Muscle of back (tissue), 13 donors: ENCODE measurements at places on chromosomes 2 and 18. TPM values are rescaled to one million over a fixed set of nuclear protein-coding genes. Genes with fewer than 3 reads are reported as not detected.

DNA sequence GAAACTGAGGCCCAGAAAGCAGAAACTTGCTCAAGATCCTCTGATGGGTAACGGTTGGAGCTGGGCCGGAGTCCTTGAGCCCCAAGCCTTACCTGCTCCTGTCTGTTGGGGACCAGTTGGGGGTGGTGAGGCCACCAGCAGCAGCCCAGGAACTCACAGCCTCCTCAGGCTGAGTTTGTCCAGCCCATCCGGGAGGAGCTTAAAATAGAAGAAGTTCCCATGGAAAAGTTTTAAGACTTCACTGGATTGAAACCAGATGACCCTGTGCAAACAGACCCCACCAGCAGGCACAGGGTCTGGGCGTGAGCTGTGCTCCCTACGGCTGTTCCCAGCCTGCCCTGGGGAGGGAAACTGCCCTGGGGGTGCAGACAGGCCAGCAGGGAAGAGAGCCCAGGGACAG is 40.6 kb upstream of the FOSL2 start:
- peak; percentile 62 for DNase-seq

DNA sequence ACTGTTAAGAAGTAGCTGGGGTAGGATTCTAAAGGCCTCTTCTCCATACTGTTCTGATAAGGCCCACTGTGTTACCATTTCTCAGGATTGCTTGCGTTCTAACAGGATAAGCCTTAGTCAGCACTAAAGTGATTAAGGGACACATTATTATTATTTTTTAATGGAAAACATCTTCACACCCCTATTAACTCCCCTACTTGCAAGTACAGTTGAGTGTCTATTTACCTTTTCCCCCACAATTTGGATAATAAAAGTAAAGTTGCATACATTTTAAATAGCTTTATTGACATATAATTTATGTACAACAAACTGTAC is 9.0 kb downstream of the REL start:
- DNase-seq, result no peak

DNA sequence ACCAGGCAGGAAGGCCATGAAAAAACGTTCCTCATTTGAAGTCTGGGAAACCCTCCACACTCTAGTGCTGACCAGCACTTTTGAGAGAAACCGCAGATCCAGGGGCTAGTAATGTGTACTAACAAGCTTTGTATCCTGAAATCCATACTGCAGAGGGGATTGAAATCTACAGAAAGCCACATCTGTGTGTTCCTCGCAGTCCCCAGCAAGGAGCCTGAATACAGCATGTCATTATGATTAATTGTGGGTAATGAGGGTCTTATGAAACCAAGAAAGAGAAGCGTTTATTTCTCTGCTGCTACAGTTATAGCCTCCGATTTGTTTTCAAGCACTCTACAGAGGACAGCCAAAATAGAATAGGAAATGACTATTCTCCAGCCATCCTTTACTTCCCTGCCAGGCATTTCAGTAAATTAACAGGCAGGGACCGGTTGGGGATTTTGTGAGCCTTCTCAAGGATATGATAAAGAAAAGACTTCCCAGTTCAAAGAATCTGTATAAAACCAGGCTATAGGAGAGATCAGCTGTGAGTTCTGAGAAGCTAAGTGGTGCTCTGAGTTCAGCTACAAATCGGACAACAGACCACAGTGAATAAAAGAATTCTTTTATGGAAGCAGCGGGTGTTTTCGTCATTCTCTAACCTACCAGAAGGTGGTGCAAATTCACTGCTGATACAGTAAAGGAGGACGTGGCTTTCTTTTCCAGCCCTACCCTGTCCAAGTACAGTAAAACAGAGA is 133.4 kb downstream of the INSIG2 start:
- DNase-seq, result peak; percentile 93

- no peak for DNase-seq
These were observed 151.9 kb upstream of the RND3 start for GRCh38 chr2:150639383-150639782.

DNA sequence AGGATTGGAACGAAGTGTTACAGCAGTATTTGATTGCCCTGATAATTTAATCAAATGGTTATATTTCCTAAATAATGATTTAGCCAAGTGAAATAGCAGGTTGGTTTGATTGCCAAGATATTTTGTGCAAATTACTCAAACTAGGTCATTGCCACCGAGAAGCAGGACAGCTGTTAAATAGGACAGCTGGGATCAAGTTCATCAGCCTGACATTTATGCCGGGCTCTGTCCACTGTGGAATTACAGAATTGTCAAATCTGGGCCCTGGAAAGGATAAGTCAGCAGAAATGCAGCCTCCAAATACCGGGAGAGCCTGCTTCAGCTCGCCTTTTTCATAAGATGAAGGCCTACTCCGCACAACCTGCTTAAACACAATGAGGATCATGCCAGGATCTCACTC is 73.9 kb upstream of the RPL31 start:
- no peak for DNase-seq

GRCh38 chr2:69683170-69683971 is 39.8 kb upstream of the AAK1 start:
- DNase-seq, result peak; percentile 57

DNA sequence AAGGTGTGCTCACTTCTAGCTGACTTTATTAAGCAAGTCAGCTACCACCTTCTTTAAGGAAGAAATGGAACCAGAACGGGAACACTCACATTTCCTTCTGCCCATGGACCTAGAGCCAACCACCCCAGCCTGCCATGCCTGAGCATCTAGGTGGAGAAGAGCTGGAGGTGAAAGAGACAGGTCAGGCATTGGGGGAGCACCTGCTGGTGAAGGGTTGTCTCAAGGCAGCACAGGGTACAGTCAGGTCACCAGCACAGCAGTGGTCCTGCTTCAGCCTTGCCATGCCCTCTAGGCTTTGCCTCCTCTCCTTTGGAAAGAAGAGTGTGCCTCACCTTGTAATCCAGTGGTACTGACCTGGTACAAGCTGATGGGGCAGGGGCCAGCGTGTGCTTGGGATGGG is 107.9 kb downstream of the KCNF1 start:
- DNase-seq, result no peak

GRCh38 chr2:188367164-188367563 is 75.5 kb downstream of the GULP1 start:
- DNase-seq, result no peak

GRCh38 chr2:8641301-8641965 is 40.4 kb upstream of the ID2 start:
- DNase-seq, result no peak

- DNase-seq, result no peak
These were observed 451.1 kb upstream of the TRIB2 start for GRCh38 chr2:12265646-12266045.

DNA sequence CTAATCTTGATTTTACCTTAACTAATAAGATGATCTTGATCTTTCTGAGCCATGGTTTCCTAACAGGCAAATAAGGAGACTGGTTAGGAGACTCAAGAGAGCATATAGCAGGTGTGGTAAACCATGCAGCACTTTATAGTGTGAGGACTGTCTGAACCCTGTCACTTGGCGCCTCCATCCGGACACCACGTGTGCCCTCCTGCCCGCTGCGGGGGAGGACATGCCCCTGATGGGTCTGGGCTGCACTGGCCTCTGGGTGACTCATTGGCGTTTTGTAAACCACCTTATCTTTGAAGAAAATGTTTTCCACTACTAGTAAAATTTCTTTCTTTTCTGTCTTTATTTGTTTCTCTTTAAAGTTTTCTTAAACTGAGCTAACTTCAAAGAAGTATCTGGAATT is 131.1 kb downstream of the FMNL2 start:
- DNase-seq, result no peak

DNA sequence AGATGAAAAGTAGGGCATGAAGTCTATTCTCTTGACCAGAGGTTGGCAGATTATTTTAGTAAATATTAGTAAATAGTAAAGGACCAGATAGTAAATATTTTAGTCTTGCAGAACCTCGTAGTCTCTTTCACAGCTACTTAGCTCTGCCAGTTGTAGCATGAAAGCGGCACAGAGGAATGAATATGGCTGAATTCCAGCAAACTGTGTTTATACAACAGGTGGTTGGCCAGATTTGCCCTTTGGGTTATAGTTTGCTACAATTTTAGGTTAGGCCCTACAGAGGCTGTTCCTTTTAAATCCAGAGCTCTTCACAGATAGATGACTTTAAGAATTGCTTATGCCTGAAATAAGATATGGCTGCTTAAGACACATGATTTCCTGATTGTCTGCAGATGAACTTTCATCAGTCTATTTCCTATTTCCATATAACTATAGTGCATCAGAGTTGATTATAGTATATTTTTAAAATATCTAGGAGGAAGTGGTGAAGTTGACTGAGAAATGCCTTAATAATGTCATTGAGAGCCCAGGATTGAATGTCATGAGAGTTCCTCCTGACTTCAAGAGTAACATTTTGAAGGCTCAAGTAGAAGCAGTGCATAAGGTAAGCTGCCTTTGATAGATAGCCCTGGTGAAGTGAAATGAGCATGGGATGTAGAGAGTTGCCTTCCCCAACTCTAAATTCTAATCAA is 80.5 kb downstream of the TMEM185B start:
- DNase-seq, result no peak

- no peak for DNase-seq
These were observed 41.1 kb downstream of the UPP2 start for GRCh38 chr2:158142568-158143332.

GRCh38 chr18:80159713-80160636 is 50.9 kb downstream of the ADNP2 start:
- peak; percentile 51 for DNase-seq

DNA sequence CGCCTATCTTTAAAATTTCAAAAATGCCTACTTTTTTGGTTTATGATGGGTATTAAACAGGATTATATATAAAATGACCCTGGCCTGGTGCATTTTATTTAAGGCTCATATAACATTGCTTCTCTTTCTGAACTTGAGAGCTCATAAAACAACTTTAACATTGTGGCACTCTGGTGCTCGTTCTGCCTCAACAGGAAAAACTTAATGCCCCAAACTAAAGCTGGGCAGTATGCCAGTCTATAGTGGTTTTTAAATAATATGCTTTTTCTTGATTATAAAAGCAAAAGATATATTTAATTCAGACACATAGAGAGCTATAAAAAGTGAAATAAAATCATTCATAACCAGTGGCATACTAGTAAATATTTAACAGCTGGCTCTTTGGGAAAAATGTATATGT is 269.3 kb upstream of the GULP1 start:
- DNase-seq, result no peak

DNA sequence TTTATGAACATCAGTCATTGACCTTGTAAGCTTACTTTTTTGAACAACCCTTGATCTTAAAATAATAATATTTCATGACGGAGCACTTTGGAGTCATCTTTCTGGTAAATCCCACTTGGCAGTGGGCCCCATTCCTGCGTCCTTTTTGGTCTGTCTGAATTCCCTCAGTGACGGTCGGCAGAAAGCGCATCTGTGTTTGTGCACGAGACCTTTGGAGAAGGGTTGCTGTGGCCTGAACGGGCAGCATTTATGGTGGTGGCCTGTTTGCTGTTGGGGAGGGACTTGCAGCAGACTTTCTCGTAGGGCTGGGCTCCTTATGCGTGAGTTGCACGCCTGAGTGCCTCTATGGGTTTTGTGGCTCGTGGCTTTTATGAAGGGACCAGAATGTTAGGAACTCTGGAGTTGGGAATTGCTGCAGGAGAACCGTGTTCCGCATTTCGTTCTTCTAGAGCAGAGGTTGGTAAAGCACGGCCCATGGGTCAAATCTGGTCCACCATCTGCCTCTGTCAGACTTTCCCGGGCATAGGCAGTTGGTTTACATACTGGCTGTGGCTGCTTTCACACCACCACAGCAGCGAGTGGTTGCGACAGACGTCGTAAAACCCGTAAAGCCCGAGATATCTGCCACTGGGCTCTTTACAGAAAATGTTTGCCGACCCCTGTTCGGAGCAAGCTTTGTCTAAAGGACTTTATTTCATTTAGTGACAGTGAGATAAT is 30.8 kb downstream of the LPIN1 start:
- DNase-seq, result no peak

- peak; percentile 69 for DNase-seq
These were observed 57.5 kb downstream of the MIB1 start for GRCh38 chr18:21798126-21798525.

Gene MC5R
- 1.5 TPM for polyA plus RNA-seq

Gene MTERF4
- polyA plus RNA-seq, result 32.9 TPM

Gene BUB1
- polyA plus RNA-seq, result 15.9 TPM

Gene PRSS56
- 1.1 TPM for polyA plus RNA-seq

Gene CFAP65
- not detected for polyA plus RNA-seq

Gene RNF125
- 7.9 TPM for polyA plus RNA-seq
